Epithelial cell of proximal tubule (primary cell): ENCODE measurements at places on chromosomes 1 and 21. TPM values are rescaled to one million over a fixed set of nuclear protein-coding genes. Genes with fewer than 3 reads are reported as not detected.

- no peak for DNase-seq
Observed at GRCh38 chr1:209132736-209133467, 450.6 kb upstream of the CAMK1G start.

The TNFAIP8L2 gene
- total RNA-seq, result not detected in 2 replicates

The RBP7 gene
- total RNA-seq, result 11.8 and 24.3 TPM in 2 replicates

DNA sequence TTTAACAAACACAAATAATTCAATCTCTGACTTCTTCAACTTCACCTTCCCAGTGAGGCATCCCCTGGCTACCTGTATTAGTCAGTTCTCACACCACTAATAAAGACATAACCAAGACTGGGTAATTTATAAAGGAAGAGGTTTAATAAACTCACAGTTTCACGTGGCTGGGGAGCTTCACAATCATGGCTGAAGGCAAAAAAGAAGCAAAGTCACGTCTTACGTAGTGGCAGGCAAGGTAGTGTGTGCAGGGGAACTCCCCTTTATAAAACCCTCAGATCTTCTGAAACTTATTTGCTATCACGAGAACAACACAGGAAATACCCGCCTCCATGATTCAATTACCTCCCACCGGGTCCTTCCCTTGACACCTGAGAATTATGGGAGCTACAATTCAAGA lies 478.5 kb downstream of the ADGRL2 start:
- DNase-seq, result no peak
